ENCODE measurements at places on chromosomes 13 and 19. TPM values are rescaled to one million over a fixed set of nuclear protein-coding genes. Genes with fewer than 3 reads are reported as not detected.

The GZMM gene
- total RNA-seq, result not detected

The TMEM145 gene
- total RNA-seq, result 0.16 TPM

The TEX101 gene
- not detected for total RNA-seq

The VSTM1 gene
- not detected for total RNA-seq

The SHISA7 gene
- not detected for total RNA-seq

- peak; percentile 64 for DNase-seq
Observed at GRCh38 chr19:2536461-2536860, 60.5 kb downstream of the GADD45B start.

DNA sequence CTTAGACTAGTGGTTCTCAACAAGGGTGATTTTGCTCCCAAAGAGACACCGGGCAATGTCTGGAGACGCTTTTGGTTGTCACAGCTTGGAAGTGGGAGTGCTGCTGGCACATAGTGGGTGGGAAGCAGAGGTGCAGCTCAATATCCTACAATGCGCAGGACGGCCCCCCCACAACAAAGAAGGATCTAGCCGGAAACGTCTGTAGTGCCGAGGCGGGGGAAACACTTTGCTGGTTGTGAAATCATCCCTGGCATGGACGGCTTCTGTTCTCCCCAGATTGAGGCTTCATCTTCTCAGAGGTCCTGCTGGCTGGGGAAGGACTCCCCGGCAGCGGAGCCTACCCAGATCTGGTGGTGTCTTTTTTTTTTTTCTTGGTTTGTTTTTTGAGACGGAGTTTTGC is 13.4 kb upstream of the SYT5 start:
- DNase-seq, result no peak

GRCh38 chr19:58439576-58440554 is at the start of gene ZNF132:
Gene ZNF132 (minus strand): TSS chr19:58440153. CDS start chr19:58439821, 332 bp downstream.
- peak; percentile 98 for DNase-seq

- peak; percentile 73 for DNase-seq
Observed at GRCh38 chr13:25300861-25301346, 521 bp upstream of the NUP58 start.

DNA sequence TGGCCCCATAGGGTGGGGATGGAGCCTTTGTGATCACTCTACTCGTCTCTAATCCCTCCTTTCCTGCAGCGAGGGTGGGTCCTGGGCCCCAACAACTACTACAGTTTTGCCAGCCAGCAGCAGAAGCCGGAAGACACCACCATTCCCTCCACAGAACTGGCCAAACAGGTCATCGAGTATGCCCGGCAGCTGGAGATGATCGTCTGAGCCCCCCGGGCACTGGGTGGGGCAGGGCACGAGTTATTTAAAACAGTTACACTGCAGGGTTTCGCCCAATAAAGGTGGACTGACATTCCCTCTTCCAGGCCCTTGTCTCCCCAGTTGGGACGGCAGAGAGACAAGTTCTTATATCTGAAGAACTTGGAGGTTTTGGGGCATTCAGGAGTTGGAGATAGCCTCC is 4.7 kb downstream of the GGN start:
- peak; percentile 61 for DNase-seq

DNA sequence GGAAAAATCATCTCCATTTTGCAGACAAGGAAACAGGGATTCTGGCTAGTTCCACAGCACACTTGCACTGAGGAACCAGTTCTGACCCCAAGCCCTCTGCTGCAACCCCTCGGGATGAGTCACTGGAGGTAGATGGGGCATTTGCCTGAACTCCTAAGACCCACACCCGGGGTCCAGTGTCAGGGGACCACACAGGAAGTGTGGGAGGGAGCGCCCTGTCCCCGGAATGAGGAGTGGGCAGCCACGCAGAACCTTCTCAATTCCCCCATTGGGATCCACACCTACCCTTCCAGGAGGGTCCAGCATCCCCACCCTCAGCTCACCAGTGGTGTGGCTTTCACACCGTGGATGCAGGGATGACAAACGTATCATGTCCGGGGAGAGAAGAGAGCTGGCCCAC is 62.7 kb downstream of the TSHZ3 start:
- no peak for DNase-seq

DNA sequence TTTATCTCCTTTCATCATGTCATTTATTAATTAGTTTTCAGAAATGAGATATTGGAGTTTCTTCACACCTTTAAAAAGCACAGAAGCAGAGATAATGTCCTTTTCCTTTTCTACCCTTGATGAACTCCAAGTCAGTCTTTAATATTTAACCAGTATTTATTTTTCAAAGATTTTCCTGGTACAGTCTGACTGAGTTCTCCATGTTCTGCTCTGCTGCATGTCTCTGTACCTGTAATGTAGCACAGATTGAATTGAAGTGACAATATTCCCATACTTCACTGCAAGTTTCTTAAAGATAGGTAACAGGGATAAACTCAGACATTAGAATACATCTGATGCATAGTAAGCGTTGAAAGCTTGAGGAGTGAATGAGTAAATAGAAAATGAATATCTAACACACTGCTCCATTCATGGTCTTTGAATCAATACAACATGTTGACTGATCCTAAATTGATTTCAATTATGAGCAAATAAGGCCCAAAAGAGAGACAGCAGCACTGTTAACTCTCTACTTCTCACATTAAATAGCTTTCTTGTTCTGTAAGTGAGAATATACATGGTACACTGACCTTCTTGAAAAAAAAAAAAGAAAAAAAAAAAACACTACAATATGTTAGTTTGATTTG is 1323.6 kb upstream of the PRR20A start:
- DNase-seq, result no peak

GRCh38 chr19:990119-990571 is 6.0 kb downstream of the WDR18 start:
- no peak for DNase-seq

DNA sequence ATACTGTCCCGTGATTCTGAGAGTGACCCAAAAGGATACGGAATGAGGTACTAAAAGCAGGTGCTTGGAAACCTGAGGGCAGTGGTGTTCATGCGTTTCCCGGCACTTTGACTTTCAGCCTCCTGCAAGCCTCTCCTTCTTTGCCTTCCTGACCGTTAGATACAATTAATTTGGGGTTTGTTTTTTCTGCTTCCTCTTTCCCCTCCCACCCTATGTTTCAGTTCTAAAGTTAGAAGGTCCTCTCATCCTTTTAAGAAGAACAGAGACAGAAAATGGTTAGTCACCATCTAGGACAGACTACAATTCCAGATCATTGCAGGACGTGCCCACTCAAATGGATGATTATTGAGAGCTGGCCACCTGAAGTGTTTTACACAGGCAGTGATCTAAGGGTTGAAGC is 1.8 kb upstream of the LILRB4 start:
- DNase-seq, result no peak

DNA sequence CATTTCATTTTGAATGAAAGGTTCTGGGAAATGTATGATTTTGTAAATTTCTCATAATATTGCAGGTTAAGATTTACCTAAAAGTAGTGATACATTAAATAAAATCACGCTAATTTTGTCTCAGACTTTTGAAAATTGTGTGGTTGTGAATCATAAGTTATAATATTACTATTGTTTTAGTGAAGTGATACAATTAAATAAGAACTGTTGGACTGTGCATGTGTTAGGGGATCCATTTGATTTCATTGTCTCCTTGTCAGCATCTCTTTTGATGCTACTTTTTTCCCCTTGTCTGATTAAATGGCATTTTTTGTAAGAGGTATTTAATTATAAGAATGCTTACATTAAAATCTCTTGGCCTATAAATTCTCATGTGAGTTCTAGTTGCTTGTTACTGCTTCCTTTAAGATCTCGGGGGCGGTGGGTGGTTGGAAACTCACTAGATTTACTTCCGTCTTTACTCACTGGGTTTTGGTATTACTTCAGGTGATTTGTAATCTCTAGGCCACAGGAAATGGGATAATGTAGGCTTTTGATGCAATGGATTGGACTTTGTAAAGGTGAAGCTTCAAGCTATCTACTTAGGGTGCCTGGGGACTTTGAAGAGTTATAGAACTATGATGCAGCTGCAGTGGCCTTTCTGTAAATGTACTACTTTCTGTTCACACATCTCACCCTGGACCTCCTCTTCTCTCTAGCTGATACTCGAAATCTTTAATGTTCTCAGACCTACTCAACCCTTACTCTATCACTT is 66.5 kb downstream of the PAN3 start:
- DNase-seq, result no peak

DNA sequence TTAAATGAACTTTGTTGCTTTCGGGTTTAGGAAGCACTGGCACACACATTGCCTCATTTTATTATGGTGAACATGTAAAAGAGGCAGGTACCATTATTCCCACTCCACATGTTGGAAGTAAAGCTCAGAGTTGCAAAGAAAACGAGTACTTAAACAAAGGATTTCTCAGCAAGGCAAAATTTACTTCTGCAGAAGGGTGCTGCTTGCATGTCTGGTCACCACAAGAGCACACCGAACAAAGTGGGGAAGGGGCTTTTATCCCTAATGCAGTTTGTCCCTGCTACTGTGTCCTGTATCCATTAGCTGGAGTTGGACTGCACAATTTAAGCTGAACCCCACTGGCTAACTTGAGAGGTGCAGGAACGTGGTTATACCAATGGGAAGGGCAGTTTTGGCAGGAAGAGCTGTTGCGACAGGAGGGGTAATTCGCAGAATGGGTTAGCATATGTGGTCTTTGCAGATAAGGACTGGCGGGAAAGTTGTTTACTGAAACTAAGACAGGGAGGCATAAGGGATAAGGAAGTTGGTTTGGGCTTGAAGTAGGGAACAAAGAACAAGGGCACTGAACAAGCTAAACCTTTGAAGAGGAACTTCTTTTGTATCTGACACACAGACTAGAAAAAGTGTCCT is 545.5 kb downstream of the UQCRFS1 start:
- DNase-seq, result no peak

DNA sequence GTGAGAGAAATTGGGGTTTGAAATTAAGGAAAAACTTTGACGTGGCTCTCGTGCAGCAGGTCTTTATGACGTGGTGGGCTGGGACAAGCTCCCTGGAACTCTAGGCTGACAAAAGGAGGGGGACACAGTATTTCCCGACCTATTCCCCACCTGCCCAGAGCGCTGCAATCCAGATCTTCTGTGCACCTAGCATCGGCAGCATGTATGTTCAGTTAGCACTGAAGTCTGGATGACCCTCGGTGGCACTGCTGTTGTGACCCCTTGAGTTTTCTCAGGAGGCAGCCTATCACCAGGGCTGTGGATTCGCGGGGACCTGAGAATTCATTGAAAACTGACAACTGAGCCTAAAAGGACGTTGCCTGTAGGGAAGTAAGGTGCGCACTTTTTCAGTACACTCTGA is 9.1 kb upstream of the ZNF536 start:
- no peak for DNase-seq

- DNase-seq, result no peak
Observed at GRCh38 chr13:35839806-35840205, 291.4 kb downstream of the DCLK1 start.

DNA sequence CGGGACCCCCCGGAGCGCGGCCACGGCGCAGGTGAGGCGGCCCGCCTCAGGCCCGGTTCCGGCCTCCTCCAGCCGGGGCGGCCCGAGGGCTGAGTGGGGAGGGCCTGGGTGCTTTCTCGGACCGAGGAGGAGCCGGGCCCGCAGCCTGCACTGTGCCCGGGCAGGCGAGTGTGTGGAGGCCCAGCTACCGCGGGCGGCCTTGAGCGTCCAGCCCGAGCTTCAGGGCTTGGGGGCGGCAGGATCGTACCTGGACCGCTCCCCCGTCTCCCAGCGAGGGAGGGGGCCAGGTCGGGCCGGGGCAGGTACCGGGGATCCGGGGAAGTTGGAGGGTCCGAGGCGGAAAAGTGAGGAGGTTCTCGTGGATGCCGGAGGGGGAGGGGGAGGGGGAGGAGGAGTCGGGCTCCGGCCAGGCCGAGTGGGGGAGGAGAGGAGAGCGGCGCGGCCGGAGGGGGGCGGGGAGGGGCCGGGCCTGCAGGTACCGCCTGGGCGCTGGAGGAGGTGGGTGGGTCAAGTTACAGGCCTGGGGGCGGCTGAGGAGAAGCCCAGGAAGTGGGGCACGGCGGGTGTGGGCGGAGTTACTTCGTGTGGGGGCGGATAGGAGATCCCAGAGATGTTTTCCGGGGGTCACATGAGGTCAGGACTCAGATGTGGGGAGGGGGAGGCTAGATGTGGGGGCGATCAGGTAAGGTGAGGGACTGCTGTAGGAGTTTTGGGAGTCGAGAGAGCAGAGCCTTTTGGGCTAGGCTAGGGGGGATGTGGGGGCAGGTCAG is 545 bp downstream of the NACC1 start:
- no peak for DNase-seq
